Endodermal cell (in vitro differentiated cells): ENCODE measurements at places on chromosomes 16 and 17.
A peak's percentile ranks its signal among the peaks of the same experiment; 100 is the strongest.

- H3K4me3 ChIP-seq = no peak overlapping the region
- H3K4me1 ChIP-seq = no peaks in the 10 kb centered on the region
- no peak overlapping the region for H3K27ac ChIP-seq
- DNase-seq = no peak
- H3K36me3 ChIP-seq = no peaks in the 10 kb centered on the region
- H3K27me3 ChIP-seq = no peaks in the 10 kb centered on the region
These were observed 1503.0 kb upstream of the CDH8 start for GRCh38 chr16:63539276-63539675.

DNA sequence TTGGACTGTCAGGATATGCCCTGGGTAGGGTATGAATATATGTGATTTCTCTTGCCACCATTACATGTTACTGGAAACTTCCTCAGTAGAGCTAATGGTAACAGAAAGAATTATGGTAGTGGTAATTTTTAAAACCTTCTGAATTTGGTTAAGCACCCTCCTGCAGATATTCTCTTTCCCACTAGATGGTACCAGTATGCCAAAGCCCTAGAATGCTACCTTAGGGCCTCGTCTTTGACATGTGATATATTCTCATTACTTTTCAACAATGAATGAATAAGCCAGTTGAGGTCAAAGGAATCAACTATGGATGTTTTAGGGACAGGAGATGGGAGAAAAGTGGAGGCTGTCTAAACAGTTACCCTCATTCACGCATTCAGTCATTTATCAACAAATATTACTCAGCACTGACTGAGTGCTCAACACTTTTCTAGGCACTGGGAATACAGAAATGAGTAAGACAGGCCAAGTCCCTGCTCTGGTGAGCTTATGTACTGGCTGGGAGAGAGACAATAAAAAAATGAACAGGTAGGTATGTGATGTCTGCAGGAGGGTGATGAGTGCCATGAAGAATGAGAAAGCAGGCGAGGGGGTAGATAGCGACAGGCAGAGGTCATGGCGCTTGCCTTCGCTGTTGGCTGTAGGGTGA lies 14.7 kb downstream of the CDH13 start:
- H3K4me3 ChIP-seq = no peak overlapping the region
- DNase-seq = no peak
- H3K27me3 ChIP-seq = no peaks in the 10 kb centered on the region
- H3K36me3 ChIP-seq = no peaks in the 10 kb centered on the region
- no peak overlapping the region for H3K27ac ChIP-seq

DNA sequence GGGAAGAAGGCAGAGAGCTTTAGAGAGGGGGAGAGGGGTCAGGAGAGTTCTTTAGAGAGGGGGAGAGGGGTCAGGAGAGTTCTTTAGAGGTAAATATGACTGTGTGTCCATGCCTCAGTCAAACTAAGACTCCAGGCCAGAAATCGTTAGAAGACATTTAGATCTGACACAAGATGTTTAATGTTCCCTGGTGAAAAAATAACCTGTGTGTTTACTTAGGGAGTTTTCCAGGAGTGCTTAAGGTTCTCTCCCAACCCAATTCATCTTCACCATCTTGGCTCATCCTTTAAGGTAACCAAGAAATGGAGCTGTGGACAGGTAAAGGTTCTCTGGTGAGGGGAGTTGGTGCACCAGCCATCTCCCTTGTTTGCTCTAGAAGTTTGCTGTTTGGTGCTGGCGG lies 9.8 kb downstream of the CBX4 start:
- no peaks in the 10 kb centered on the region for H3K36me3 ChIP-seq
- H3K4me1 ChIP-seq = peaks cover 8% of the 10 kb centered on the region
- H3K27ac ChIP-seq = no peak overlapping the region
- H3K4me3 ChIP-seq = no peak overlapping the region
- H3K27me3 ChIP-seq = peaks cover 81% of the 10 kb centered on the region
- no peak for DNase-seq

GRCh38 chr16:89135166-89135565 lies 36.4 kb upstream of the CDH15 start:
- no peaks in the 10 kb centered on the region for H3K4me1 ChIP-seq
- no peaks in the 10 kb centered on the region for H3K27me3 ChIP-seq
- no peak for DNase-seq
- no peak overlapping the region for H3K4me3 ChIP-seq

DNA sequence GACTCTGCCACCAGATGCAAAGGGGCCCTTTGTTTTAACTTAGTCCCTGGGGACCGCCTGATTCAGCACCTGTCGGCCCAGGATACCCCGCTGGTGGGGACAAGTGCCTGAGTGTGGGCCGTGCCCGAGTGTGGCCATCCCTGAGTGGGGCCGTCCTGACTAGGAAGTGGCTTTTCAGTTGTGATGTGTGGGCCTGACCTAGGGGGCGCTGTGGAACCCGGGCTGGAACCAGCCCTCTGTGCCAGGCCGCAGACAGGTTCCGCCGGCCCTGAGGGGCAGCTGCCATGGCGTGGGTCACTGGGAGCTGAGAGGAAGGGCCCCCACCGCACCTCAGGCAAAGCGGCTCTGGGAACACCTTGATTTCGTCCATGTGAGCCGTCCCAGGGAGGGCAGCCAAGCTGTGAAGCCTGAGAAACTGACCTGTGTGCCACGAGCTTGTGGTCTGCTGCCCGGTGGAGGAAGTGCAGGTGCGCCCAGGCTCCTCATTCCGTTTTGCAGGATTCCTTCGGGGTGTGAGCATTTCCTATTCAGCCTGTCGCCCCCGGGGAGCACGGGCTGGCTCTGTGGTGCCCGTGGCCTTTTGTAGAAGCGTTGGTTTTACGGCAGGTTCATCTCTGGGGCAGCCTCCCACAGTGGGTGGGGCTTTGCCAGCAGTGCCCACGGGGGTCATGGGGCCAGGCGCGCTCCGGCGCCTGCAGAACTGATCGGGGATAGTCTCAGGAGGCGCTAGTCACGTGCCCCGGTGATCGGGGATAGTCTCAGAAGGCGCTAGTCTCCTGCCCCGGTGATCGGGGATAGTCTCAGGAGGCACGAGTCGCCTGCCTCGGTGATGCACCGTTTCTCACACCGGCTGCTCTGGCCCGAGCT lies 5.3 kb downstream of the RPL13 start:
- H3K4me3 ChIP-seq = no peak overlapping the region
- peaks cover 41% of the 10 kb centered on the region for H3K36me3 ChIP-seq
- H3K27ac ChIP-seq = no peak overlapping the region
- DNase-seq = peak; percentile 93
- H3K27me3 ChIP-seq = no peaks in the 10 kb centered on the region
- peaks cover 14% of the 10 kb centered on the region for H3K4me1 ChIP-seq

DNA sequence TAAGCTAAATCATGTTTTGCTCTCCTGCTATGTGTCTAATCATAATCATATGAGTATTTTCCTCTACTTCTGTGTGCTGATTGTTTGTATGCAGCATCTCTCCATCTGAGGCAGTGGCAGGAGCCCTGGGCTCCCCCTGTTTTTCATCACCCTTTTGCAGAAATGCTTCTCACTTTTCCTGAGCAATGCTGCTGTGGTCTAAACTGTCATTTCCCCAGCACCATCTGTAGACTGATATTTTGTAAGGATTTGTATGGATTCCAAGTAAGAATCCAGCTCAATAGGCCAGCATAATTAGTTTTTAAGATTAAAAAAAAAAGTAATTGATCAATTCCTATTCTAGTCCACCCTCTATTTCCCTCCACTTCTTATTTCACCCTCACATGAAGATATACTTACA lies 257.0 kb upstream of the CPHXL start:
- no peak for DNase-seq
- H3K27ac ChIP-seq = no peak overlapping the region
- no peaks in the 10 kb centered on the region for H3K36me3 ChIP-seq
- H3K4me3 ChIP-seq = no peak overlapping the region

DNA sequence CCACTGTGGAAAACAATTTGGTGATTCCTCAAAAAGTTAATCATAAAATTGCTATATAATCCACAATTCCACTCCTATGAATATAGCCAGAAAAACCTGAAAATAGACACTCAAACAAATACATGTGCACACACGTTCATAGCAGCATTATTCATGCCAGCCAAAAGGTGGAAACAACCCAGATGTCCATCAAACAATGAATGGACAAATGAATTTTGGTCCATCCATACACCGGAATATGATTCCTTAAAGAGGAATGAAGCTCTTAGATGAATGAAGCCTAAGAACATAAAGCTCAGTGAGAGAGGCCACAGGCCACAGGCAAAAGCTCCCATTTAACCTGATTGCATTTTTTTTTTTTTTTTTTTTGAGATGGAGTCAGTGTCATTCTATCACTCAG lies 114.6 kb upstream of the TNRC6C start:
- H3K36me3 ChIP-seq = no peaks in the 10 kb centered on the region
- H3K4me1 ChIP-seq = no peaks in the 10 kb centered on the region
- DNase-seq = no peak
- H3K27ac ChIP-seq = no peak overlapping the region

DNA sequence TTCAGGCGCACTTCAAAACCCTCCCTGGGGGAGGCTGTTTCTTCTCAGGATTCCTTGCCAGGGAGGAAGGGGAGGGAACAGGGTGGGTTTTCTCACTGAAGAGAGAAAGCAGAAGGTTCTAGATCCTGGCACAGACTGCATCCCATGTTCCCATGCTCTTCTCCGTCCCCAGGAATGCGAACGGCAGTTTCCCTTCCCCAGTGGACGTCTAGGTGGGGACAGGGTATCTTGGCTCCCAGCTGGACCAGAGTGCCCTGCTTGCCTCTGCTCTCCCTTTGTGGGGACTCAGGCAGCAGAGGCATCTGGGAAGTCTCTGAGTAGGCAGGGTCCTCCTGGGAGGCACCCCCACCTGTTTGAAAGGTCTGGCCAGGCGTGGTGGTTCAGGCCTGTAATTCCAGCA lies 3.0 kb upstream of the TCF25 start:
- no peak for DNase-seq
- no peak overlapping the region for H3K4me3 ChIP-seq
- peaks cover 20% of the 10 kb centered on the region for H3K36me3 ChIP-seq
- H3K4me1 ChIP-seq = peaks cover 5% of the 10 kb centered on the region

DNA sequence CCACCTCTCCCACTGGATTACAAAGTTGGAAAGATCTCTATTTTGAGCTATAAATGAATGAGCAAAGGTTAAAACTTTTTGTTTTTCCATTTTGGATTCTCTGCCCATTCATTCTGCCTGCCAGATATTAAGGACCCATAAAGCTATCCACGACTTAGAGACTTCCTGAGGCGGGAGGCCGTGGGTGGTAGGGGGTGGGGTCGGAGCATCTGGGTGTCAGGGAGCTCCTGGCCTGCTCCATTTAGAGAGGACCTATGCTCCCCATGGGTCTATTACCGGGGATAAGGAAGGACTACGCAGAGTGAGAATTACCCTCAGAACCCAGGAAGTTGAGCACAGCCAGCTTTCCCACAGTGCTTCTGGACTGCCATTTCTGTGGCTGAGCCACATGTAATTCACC lies 45.8 kb downstream of the MARF1 start:
- H3K4me1 ChIP-seq = peaks cover 7% of the 10 kb centered on the region
- DNase-seq = no peak
- peaks cover 80% of the 10 kb centered on the region for H3K36me3 ChIP-seq
- H3K4me3 ChIP-seq = no peak overlapping the region
- no peak overlapping the region for H3K27ac ChIP-seq

DNA sequence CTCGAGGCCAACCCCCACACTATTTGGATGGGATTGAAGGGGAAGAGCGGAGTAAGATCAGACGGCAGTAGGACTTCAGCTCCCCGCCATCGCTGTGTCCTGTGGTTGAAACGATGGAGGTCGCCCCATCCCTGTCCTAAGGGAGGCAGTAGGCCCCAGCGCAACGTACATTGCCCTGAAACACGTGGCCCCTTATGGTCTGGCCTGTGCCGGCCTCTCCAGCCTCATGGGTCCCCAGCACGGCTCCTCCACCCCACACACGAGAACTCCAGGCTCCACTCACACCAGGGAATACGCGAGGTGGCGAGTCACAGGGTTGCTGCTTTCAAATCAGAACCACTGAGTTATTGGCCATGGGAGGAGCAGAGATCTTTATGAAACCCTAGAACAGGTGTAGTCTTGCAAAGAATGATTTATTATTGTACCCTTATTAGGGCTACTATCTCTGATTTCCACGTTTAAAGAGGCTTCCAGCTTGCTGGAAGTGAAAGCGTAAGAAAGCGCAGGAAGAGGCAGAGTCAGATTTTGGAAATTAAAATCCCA lies 669 bp upstream of the DCTPP1 start:
- H3K4me1 ChIP-seq = no peaks in the 10 kb centered on the region
- no peak overlapping the region for H3K27ac ChIP-seq
- DNase-seq = no peak
- H3K4me3 ChIP-seq = no peak overlapping the region
- no peaks in the 10 kb centered on the region for H3K27me3 ChIP-seq

DNA sequence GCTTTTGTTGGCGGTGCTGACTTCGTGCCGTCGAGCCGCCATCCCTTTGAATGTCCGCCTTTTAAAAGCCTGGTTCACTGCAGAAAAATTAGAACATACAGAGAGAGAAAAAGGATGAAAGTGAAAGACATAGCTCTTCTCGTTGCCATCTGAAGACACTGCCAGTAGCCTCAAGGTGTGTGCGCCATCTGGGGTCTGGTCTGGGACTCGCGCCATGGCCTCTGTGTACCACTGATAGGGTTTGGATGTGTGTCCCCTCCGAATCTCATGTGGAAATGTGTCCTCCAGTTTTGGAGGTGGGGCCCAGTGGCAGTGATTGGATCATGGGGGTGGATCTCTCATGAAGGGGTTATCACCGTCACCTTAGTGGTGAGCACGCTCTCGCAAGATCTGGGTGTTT lies 15.5 kb downstream of the GSE1 start:
- no peaks in the 10 kb centered on the region for H3K27me3 ChIP-seq
- H3K27ac ChIP-seq = peak overlapping the region; percentile 63
- H3K4me3 ChIP-seq = no peak overlapping the region
- peaks cover 12% of the 10 kb centered on the region for H3K4me1 ChIP-seq

GRCh38 chr16:53024045-53024444 lies 28.7 kb downstream of the CHD9NB start:
- no peak overlapping the region for H3K27ac ChIP-seq
- no peak for DNase-seq
- H3K36me3 ChIP-seq = no peaks in the 10 kb centered on the region

- no peak overlapping the region for H3K27ac ChIP-seq
- no peak overlapping the region for H3K4me3 ChIP-seq
- H3K36me3 ChIP-seq = peaks cover 11% of the 10 kb centered on the region
- no peaks in the 10 kb centered on the region for H3K4me1 ChIP-seq
These were observed 46.6 kb downstream of the MPRIP start for GRCh38 chr17:17088541-17089525.

DNA sequence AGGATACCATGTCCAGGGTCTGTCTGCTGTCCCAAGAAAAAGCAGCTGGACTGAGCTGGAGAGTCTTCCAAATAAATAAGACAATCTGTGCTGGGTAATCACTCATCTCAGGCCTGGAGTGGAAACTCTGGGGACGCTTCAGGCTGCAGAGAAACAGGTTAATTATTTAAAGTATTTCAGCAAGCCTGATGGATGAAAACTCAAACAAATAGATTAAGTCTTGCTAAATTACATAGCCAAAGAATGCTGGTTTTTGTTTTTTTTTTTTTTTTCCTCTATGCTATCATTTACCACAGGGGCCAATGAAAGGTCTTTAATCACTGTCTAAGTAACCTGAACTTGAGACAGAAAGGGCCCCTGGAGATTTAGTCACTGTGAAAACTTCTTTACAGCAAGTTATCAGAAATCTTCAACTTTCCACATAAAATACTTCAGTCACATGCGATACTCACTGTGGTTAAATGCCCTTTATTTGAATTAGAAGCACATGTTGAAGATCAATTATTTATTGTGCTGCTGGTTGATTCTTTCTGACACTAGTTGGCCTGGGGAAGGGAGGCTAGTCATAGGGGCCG lies 31.0 kb upstream of the KCNJ2 start:
- H3K27ac ChIP-seq = no peak overlapping the region
- no peak overlapping the region for H3K4me3 ChIP-seq
- peaks cover 35% of the 10 kb centered on the region for H3K27me3 ChIP-seq

- no peaks in the 10 kb centered on the region for H3K27me3 ChIP-seq
- no peaks in the 10 kb centered on the region for H3K4me1 ChIP-seq
- peak; percentile 58 for DNase-seq
These were observed 16.0 kb downstream of the ZNF821 start for GRCh38 chr16:71867939-71868338.
